ENCODE measurements at places on chromosomes 1 and 21. TPM values are rescaled to one million over a fixed set of nuclear protein-coding genes. Genes with fewer than 3 reads are reported as not detected.
A peak's percentile ranks its signal among the peaks of the same experiment; 100 is the strongest.

Gene COL9A2
- polyA plus RNA-seq, result 20.3 TPM

Gene HSD11B1
- polyA plus RNA-seq, result 6.0 TPM

Gene TRAF3IP3
- 2.9 TPM for polyA plus RNA-seq

Gene KPNA6
- polyA plus RNA-seq, result 34.5 TPM

Gene FCRL6
- polyA plus RNA-seq, result 0.47 TPM

Gene BCAS2
- polyA plus RNA-seq, result 42.1 TPM

Gene IKBKE
- polyA plus RNA-seq, result 9.4 TPM

Gene SDF4
- 124 TPM for polyA plus RNA-seq

Gene OR2AK2
- not detected for polyA plus RNA-seq

Gene NBPF6
- polyA plus RNA-seq, result not detected

Gene TBX19
- polyA plus RNA-seq, result 8.2 TPM

DNA sequence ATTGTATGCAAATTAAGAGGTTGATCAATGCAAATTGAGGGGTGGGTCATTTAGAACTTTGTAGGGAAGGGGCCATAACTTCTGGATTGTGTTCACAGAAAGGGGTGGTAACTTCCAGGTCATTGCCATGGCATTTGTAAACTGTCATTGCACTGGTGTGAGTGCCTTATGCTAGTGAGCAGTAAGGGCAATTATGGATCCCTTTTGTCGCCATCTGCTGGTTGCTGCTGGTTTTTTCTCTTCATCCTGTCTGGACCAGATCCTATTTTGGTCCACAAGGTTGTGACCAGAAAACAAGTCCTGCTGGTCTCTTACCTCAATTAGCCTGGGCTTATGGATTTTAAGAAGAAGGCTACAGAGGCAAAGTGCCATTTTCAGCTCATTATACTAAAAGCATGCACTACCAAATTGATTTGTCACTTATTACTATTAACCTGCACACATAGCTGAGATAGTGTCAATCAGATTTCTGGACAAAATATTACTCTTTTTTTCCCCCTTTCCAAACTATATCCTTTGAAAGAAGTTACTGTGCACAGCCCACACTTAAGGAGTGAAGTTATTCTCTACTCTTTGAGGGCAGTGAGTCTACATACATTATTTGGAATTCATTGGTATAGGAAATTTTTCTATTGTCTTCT lies 196.2 kb downstream of the ZC3H11B start:
- no peak for DNase-seq

GRCh38 chr1:58718435-58718834 lies 18.6 kb upstream of the MYSM1 start:
- DNase-seq, result no peak

DNA sequence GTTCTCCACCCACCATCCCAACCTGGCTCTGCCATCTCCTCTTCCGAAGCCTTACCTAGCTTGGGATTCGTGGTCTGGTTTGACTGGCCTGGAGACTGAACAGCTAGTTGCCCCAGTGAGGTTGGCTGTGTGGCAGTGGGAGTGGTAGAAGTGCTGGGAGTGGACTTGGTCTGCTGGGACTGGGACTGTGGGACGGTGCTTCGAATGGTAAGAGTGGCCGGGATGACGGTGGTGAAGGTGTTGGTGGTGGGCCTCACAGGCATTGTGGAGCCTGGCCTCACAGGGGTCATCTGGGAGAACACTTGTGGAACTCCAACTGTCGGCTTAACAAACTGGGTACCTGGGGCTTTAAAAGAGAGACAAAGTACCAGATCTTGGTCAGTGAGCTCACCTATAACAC lies 28.7 kb downstream of the PSMB4 start:
- no peak for DNase-seq

DNA sequence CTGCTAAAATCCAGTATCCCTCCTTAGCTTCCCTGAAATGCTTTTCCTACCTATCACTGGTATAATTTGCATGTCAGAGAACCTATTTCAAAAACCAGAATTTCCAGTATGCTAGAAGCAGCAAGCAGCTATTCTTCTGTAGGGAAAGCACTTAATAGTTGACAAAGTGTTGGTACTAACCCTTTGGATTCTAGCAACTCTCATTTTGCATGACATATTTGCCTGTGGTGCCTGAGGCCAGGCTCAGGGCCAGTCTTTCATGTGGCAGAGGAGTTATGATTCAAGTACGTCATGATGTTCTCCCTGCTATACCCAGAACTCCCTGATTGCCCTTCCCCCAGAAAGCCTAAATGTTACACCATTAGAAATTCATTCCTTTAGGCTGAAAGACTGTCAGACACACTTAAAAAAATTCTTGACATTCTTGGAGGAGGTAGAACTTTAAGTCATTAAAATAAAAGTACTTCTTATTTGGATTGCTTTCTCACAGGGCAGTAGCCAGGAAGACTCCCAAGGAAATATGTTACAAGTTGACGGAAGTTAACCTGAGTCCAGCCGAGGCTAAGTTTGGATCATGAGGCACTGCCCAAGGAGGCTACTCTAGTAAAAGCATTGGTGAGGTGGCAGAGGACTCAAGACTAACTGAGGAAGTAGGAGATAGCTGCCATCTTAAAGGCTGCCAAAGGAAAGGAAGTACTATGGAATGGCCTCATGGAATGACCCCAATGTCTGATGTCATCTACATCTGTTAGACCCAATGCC lies 298.4 kb upstream of the SPAG17 start:
- peak; percentile 41 for DNase-seq

- no peak for DNase-seq
Observed at GRCh38 chr1:41456847-41457540, 27.5 kb downstream of the EDN2 start.

GRCh38 chr1:152228831-152229230 lies 4.8 kb upstream of the HRNR start:
- DNase-seq, result no peak

- no peak for DNase-seq
Observed at GRCh38 chr1:77200806-77201205, 18.4 kb downstream of the PIGK start.

DNA sequence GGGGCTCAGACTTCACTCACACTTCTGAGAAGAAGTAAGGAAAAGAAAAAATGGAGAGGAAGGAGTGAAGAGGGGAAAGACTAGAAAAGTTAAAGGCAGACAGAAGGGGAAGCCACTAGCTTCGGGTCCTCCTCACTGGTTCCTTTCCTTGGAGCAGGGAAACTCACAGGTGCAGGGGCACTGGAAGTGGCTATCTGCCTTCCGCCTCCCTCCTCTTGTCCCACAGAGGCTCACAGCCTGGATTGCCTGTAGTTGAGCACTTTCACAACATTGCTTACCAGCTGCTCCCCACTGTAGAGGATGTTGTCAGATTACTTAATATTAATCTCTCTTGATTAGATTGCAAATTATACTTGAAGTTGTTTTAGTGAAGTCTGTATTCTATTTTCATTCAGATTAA lies 21.6 kb upstream of the ABCA4 start:
- no peak for DNase-seq

- no peak for DNase-seq
Observed at GRCh38 chr21:42073145-42074099, 2.3 kb downstream of the UMODL1 start.

DNA sequence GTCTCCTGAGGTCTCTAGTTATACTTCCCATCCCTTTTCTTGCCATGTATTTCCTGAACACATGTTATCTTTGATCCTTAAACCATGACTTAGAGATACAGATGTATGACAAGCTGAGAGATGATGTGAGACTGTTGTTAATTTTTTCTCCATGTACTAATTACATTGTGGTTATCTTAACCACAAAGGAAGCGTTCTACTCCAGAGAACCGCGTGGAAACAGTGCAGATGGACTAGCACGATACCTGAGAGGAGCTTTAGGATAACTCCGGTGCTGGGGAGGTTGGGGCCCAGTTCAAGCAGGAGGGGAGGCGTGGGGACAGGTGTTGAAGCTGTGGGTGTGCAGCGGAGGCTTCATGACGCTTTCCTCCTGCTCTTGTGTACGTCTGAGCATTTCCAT lies 17.5 kb downstream of the PDE9A start:
- no peak for DNase-seq

GRCh38 chr1:221751226-221751887 lies 9.5 kb upstream of the DUSP10 start:
- DNase-seq, result no peak

DNA sequence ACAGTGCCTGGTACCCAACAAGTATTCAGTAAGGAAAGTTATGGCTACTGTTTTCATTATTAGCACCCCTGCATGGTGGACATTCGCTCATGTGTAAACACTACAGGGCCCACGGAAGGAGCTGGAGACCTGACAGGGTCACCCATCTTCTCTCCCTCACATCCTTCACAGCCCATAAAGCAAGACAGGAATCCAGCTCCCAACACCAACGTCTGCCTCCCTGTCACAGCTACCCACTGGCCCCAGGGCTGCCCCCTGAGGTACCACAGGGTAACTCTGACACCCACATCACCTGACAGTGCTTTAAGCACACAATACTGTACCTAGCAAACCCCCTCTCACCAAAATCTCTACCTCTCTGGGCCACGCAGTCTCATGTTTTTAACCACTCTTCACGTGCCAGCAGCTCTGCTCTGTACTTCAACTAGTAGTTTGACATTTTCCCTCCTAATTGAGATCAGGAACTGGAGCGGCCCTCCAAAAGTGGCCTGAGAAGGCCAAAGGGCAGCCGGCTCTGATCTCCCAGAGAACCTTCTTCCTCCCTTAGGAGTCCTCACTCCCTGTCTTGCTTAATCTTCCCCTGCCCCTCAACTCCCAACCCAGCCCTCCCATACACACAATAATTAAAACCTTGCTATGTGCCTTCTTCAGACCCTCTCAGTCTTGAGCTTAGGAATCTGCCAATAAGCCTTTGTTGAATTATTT lies 76.8 kb downstream of the CD34 start:
- DNase-seq, result no peak

GRCh38 chr1:195933835-195934234 lies 674.4 kb downstream of the KCNT2 start:
- DNase-seq, result no peak

DNA sequence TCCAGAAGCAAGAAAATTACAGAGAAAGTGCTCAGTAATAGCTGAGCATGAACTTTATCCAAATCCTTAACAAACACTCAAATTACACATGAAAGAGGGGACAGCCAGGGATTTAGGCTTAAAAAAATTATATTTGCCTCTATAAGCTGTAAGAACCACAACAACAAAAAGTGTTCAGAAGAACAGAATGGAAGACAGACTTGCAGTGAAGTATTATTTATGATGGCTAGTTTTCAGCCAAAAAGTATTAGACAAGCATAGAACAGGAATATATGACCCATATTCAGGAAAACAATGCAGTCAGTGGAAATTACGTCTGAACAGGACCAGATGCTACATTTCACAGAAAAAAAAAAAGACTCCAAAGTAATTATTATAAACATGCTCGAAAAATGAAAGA lies 1246.3 kb downstream of the NCAM2 start:
- no peak for DNase-seq

GRCh38 chr1:239056940-239057339 lies 329.4 kb upstream of the CHRM3 start:
- DNase-seq, result no peak

- no peak for DNase-seq
Observed at GRCh38 chr1:90512441-90512840, 204.7 kb downstream of the BARHL2 start.

DNA sequence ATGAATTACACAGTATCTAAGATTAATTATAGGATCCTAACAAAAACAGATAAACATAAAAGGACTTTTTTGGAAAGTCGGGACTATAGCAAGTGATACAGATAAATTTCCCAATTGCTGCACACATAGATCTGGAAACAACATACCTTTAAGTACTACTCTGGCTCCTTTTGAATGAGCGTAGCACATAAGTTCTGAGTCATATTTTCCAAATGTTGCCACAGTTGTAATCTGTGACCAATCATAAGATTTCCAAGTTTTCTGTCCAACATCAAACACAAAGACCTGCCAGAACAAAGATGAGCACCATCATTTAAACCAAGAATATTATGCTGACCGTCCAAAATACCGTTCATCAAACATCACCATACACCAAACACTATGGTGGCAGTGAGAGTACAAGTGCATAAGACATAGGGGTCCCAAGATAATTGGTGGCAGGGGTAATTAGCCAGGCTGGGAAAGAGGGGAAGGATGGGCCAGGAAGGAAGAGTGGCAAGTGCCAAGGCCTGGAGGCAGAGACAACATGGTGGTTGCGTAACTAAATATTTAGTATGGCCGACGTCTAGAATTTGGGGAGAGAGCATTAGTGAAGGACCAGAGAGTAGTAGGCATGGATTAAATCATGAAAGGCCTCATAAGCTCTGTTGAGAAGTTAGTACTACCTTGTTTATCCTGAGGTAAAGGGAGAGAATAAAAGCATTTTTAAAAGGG lies 3.6 kb downstream of the CTBS start:
- no peak for DNase-seq

GRCh38 chr1:205191622-205192021 lies 19.9 kb downstream of the DSTYK start:
- no peak for DNase-seq

DNA sequence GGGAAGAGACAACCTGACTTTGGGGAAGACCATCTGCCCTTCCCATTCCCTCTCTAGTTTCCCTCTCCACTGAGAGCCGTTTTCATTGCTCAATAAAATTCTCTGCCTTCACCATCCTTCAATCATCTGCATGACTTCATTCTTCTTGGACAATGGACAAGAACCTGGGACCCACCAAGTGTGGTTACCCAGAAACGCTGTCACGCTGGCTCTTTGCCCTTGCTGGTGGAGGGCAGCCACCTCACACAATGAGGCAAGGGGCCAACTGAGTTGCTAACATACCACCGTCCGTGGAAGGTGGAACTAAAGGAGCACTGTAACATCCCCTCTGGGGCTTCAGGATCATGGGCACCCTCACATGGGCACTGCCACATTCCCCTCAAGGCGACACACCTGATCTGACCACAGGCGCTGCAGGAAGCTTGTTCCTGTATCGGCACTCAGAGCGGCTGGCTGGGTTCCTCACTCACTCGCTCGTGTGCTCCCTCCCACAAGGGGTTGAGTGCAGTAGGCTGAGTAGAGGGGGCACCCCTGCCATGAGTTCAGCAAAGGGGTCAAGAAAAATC lies 652.4 kb downstream of the PLPP3 start:
- DNase-seq, result no peak

- no peak for DNase-seq
Observed at GRCh38 chr1:245995474-245995873, 511.6 kb downstream of the SMYD3 start.

DNA sequence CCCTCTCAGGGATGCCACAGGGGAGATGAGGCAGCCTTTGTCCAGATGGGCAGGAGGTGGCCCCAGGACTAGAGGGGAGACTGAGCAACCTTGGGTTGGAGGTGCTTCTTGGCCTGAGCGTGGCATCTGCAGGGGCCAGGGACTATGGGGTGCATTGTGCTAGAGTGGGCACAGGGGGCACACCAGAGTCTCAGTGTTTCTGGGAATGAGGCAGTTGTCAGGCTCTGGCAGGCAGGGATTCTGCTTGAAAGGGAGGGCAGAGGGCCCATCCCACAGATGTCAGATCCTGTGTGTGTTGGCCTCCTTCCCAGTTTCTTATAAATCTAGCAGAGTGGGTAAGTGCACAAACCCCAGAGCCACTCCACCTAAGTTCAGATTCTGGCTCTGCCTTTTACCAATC lies 13.7 kb downstream of the LGR6 start:
- DNase-seq, result no peak

- DNase-seq, result peak; percentile 42
Observed at GRCh38 chr1:228141226-228142044, 1.4 kb downstream of the GUK1 start.

Data from left lung (tissue), 14 donors.